ENCODE measurements at places on chromosomes 16 and 17. TPM values are rescaled to one million over a fixed set of nuclear protein-coding genes. Genes with fewer than 3 reads are reported as not detected.

GRCh38 chr17:28567604-28568003 lies 3.7 kb downstream of the PIGS start:
- DNase-seq: no peak

GRCh38 chr17:4533523-4534504 lies 21.4 kb downstream of the MYBBP1A start:
- DNase-seq: no peak

GRCh38 chr17:12637015-12637414 lies 28.7 kb upstream of the MYOCD start:
- DNase-seq: no peak

GRCh38 chr17:48731355-48731754 lies 2.8 kb upstream of the HOXB13 start:
- no peak for DNase-seq

- no peak for DNase-seq
Observed at GRCh38 chr16:49778202-49778930, 77.5 kb downstream of the ZNF423 start.

- DNase-seq: no peak
Observed at GRCh38 chr17:45997624-45998023, 1.4 kb upstream of the STH start.

GRCh38 chr17:14068542-14069250 lies 608 bp upstream of the COX10 start:
- DNase-seq: no peak

DNA sequence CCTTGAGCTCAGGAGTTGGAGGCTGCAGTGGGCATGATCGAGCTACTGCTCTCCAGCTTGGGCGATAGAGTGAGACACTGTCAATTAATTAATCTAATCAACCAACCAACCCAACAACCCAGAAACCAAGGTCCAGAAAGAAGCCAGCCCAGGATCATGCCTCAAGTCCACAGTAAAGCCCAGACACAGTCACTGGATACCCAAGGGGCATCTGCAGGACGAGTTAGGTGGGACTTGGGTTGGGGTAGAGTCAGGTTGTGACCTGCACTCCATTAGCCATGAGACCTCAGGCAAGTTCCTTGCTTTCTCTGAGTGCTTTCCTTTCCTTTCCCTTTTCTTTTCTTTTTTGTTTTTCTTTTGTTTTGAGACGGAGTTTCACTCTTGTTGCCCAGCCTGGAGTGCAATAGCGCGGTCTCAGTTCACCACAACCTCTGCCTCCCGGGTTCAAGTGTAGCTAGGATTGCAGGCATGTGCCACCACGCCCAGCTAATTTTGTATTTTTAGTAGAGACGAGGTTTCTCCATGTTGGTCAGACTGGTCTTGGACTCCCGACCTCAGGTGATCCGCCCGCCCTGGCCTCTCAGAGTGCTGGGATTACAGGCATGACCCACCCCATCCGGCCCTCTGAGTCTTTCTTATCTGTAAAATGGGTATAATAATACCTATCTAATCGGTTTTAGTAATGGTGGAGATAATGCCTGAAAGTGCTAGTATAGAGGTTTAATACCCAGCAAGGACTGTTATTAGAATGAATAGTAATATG lies 3.5 kb upstream of the HSD17B1 start:
- DNase-seq: no peak

GRCh38 chr16:65041667-65042066 lies 80.2 kb downstream of the CDH11 start:
- DNase-seq: no peak

DNA sequence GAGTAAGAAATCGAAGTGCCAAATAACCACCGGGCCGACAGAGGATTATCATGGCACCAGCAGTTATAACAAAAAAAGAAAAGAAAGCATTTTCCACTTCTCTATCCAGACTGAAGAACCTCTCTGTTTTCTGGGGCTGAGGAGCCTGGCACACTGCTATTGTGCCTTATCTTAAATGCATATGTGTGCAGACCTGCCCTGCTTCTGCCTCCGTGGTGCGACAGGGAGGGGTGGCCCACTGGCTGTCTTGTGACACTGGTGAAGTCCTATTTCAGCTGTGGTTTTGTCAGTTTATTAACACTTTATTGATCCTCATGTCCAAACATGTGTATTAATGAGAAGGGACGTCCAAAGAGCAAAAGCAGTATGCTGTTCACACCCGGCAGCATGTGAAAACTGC lies 55.4 kb downstream of the CDK5R1 start:
- DNase-seq: no peak

GRCh38 chr16:70694088-70694867 lies 8.4 kb upstream of the MTSS2 start:
- no peak for DNase-seq

- DNase-seq: no peak
Observed at GRCh38 chr17:75525806-75526554, 483 bp downstream of the LLGL2 start.

GRCh38 chr16:70695331-70696070 lies 9.6 kb upstream of the MTSS2 start:
- peak; percentile 85 for DNase-seq

DNA sequence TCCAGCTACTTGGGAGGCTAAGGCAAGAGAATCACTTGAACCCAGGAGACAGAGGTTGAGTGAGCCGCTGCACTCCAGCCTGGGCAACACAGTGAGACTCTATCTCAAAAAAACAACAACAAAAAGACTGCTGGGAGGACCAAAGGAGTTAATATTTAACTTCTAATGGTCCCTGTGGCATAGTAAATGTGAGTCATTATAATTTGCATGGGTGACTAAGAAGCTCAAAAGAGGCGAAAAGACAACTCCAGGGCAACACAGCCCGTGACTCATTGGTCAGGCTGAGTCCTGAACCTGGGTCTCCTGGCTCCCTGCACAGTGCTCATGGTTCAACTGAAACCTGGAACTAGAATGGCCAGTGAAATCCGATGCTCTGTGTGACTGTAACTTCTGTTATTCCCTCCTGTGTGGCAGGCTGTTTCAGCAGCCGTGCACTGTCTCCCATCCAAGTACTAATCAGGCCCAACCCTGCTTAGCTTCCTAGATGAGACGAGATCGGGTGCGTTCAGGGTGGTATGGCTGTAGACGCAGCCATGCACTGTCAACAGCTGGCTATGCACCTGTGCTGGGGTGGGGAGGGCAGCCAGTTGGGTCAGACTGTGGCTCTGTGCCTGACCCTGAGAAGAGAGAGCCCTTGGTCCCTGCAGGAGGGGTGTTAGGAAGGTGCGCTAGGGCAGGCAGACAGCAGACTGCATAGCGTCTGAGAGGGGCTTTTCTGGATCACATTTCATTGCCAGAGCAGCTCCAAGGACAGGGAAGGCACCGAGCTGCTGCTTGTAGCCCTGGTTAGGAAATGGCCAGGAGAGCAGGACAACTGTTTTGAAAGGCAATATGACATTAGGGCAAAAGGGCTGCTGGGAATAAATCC lies 14.5 kb upstream of the GPRC5C start:
- DNase-seq: no peak

DNA sequence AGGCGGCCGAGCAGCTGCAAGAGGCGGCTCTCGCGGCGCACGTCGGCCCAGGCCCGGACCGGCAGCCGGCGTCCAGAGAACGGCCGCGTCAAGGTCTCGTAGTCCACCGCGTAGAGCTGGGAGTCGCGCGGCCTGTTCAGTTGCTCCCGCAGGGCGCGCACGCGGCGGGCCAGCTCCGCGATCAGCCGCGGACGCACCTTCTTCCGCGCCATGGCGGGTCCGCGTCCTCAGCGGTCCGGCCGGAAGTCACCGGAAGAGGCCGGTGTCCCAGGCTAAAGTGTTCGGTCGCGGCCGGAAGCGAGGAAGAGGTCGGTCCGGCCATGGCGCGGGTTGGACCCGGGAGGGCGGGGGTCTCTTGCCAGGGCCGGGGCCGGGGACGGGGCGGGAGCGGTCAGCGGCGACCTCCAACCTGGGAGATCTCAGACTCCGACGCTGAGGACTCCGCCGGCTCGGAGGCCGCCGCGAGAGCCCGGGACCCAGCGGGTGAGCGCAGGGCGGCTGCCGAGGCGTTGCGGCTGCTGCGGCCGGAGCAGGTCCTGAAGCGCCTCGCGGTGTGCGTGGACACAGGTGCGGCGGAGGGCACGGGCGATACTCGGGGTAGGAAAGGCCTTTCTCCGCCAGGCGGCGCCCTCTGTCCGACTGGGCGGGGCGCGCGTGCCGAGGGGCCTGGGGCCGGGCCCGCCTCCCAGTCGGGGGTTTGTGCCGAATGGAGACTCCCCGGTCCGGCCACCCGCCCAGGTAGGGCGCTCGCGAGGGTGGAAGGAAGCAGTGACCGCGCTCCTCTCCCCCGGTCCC lies at the start of gene MRPS34:
MRPS34 (minus strand) TSS at position 227 of the 795 bp plus-strand sequence; CDS start at position 212, 15 bp downstream.
- peak; percentile 68 for DNase-seq

- DNase-seq: no peak
Observed at GRCh38 chr16:2086106-2086742, 38.4 kb downstream of the TSC2 start.

DNA sequence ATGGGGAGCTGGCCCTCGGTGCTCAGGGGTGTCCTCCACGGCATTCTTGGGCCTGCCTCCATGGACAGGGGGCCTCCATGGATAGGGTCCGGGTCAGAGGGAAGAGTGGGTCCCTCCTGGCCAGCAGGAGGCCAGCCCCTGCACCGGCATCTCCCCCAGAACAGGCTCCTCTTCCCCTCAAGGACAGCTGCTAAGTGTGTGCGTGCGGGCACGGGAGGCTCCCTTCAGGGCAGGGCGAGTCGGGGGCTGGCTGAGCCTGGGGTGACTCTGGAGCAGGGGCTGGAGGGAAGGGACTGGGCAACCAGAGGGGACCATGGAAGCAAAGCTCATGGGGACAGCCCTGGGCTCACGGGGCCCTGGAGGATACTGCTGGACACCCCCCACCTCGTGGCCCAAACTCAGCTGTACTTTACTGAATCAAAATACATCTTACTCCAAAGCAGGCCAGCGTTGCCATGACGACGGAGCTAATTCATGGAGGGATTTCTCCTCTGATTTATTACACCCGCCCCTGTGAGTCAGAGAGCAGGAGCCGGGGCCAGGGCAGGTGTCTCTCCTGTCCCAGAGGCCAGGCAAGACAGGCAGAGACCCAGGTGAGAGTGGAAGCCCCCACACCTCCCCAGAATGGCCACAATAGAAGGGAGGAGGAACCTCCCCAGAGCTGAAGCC lies 2.1 kb downstream of the CASKIN1 start:
- no peak for DNase-seq

DNA sequence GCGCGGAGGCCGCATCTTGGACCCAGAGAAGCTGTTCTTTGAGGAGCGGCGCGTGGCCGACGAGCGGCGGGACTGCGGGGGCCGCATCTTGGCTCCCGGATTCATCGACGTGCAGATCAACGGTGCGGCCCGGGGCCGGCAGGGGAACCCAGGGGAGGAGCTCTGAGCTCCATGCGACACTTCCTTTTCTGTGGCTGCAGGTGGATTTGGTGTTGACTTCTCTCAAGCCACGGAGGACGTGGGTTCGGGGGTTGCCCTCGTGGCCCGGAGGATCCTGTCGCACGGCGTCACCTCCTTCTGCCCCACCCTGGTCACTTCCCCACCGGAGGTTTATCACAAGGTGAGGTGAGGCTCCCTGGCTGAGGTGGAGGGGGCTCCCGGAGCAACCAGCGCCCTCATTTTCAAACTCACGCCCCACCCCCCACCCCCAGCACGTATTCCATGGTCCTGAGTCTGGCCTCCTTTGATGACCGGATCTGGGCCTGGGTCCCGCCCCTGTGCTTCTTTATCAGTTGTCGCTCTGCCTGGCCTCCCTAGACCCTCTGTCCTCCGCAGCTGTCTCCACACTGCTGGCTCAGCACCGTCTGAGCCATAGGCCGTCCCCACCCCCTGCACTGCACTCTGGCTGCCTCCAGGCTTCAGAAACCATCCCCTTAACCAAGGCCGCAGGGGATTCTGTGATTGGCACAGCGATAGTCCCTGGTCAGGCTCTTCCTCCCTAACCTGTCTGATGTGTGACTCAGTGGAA lies 787 bp downstream of the AMDHD2 start:
- DNase-seq: no peak

- DNase-seq: no peak
Observed at GRCh38 chr17:81382851-81383250, 12.4 kb upstream of the BAHCC1 start.

- peak; percentile 65 for DNase-seq
Observed at GRCh38 chr17:412211-413015, 59.8 kb upstream of the RPH3AL start.

- no peak for DNase-seq
Observed at GRCh38 chr16:67356396-67356795, 29.8 kb downstream of the LRRC36 start.

GRCh38 chr16:6096931-6097670 lies 999.5 kb upstream of the EEF2KMT start:
- DNase-seq: no peak

DNA sequence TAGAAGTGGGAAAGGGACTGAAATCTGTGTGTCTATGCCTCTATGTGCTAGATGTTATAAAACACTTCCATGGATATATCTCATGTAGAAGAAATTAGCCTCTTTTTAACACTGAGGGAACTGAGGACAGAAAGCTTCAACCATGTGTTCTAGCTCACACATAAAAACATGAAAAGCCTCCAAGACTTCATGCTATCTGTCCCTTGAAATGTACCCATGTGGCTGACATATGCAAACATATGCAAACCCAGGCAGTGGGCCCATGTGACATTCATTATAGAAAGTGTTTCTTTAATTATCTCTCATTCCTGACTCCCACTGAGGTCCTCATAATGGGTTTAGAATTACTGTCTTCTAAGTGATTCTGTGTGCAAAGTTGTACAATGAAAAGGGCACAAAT lies 134.7 kb upstream of the MAF start:
- DNase-seq: no peak

GRCh38 chr17:15157051-15157450 lies 108.1 kb downstream of the PMP22 start:
- DNase-seq: no peak

DNA sequence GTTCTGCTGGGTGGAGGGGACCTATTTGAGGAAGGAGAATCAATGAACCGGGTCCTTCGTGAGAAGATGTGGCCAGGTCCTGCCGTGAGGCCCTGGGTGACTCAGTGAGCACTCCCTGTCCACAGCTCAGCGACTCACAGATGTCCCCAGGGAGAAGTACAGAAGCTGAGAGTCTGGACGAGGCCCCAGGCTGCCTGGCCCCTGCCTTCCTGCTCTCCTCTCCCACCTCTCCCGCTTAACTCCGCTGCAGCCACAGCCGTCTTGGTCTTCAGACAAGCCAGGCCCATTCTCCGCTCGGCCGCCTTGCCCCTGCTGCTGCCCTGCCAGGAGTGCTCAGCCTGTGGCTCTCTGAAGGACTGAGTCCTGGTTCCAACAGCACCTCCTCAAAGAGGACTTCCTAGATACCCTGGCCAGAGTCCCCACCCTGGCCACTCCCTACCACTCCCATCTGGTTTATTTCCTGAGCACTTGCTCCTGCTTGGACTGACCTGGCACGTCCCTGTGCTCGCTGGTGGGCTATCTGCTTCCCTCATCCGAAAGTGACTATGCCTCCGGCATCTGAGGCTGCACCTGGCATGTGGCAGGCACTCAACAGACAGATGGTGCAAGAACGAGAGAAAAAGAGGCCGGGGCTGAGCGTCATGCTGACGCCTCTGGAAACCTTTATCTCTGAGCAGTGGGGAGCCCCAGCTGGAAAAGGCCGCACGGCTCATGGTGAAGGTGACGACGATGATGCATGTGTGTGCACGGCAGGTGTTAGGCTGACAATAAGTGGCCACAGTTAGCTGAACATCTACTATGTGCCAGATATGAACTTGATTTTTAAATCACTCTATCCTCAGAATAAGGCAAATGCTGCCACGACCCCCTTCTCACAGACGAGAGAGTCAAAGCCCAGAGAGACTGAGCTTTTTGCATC lies 9.2 kb upstream of the TNFRSF13B start:
- DNase-seq: no peak

SCIMP gene
- not detected for total RNA-seq

TBX4 gene
- not detected for total RNA-seq

TPPP3 gene
- under 0.01 TPM for total RNA-seq

NACA2 gene
- not detected for total RNA-seq

EIF3C gene
- 255 TPM for total RNA-seq

ARL4D gene
- 1.5 TPM for total RNA-seq

PARD6A gene
- 2.3 TPM for total RNA-seq

CTRL gene
- 0.26 TPM for total RNA-seq

PRR35 gene
- total RNA-seq: not detected

Data from dermis microvascular lymphatic vessel endothelial cell (primary cell).